ENCODE measurements at places on chromosomes 6 and 20. TPM values are rescaled to one million over a fixed set of nuclear protein-coding genes. Genes with fewer than 3 reads are reported as not detected.

GRCh38 chr6:33641144-33641543, 20.0 kb downstream of the ITPR3 start:
- DNase-seq = no peak

GRCh38 chr20:16930656-16931055, 182.5 kb downstream of the OTOR start:
- DNase-seq = no peak

DNA sequence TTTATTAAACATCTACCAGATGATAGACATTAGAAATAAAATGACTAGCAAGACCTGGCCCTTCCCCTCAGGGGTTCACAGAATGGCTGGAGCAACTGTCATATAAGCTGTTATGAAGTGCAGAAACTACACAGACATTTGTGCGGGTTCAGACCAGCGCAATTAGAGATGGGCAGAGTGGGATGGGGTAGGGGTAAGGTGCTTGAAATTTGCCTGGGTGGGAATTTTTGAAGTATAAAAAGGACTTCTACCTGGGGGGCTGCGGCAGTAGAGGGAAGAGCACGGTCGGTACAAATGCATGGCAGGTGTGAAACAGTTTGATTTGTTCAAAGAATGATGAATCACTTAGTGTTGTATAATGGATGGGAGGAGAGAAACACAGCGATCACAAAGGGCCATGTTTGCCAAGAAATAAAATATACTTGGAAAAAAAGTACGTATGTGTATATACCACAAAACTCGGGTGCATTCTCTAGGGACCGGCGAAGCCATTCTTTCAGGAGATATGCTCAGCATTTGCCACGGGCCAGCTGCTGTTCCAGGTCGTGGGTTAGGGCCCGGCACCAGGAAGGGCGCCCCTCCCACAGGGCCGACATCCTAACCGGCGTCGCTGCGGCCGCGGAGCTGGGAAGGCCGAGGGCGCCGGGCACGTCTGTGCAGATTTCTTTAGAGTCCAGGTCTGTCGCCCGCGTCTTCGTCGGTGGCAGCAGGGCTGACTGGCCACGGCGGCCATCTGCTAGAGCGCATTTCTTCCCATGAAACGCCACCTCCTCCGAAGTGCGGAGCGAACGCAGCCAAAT, 809 bp upstream of the NOL7 start:
- peak; percentile 34 for DNase-seq

Gene GPX5
- total RNA-seq = not detected

Gene FAM217B
- total RNA-seq = 6.2 TPM

GRCh38 chr6:16649241-16649640, 112.0 kb downstream of the ATXN1 start:
- no peak for DNase-seq

GRCh38 chr6:46128476-46128875, 1.3 kb upstream of the ENPP4 start:
- no peak for DNase-seq

Gene PAK5
- 0.30 TPM for total RNA-seq

DNA sequence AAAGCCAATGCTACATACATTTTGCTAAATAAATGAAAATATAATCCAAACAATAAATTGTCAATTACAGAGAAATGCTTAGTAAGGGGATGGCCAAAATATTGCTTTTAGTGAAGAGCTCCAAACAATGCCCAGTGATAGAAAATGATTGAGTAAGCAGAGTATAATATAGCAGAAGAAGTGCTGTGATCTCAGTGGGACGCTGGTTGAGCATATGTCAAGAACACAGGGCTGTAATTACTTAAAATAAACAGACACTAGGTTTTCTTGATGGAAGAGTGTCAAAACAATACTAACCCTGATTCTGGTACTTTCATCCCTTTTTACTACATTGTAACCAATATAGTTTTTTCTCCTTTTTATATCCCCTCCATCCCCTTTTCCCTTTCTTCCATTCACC, 150.3 kb downstream of the GRIK2 start:
- no peak for DNase-seq

- no peak for DNase-seq
These were observed 19.7 kb downstream of the TIAM2 start for GRCh38 chr6:155014670-155015300.

Gene GRIK2
- 3.7 TPM for total RNA-seq

Gene TSPO2
- 0.79 TPM for total RNA-seq

Gene TMEM200A
- 9.3 TPM for total RNA-seq

DNA sequence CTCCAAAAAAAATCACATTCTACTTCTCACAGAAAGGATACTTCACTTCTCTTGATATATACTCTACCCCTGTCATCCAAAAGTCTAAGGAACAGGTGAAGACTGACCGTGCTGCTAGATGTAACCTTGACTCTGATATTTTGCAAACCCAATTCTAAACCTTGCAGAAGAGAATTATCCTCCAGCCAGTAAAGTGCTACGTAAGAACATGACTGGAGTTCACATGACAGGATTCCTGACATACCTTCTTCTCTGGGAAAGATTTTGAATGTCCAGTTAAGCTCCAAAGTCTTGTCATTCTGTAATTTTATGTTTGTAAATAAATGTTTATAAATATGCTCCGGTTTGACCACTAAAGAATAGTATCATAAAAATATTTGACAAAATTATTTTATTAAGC, 35.8 kb downstream of the BTBD9 start:
- no peak for DNase-seq

Gene FNDC1
- total RNA-seq = 59.6 TPM

Gene SIRPA
- 16.4 TPM for total RNA-seq

DNA sequence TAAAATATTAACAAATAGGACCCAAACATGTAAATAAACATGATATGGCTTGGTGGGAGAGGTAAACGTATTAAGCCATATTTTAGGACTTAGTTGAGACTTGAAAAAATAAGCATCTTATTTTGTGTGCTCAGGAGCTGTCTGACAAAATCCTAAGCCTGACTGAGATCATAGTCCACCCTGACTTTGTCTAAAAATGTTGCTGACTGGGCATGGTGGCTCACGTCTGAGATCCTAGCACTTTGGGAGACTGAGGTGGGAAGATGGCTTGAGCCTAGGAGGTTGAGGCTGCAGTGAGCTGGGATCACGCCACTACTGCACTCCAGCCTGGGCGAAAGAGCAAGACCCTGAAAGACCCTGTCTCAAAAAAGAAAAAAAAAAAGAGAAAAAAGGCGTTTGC, 52.1 kb downstream of the AIG1 start:
- no peak for DNase-seq

Gene NMBR
- total RNA-seq = not detected

- DNase-seq = no peak
These were observed 40.5 kb upstream of the ZNF831 start for GRCh38 chr20:59123011-59123677.

GRCh38 chr6:88251301-88251700, 85.2 kb upstream of the CNR1 start:
- no peak for DNase-seq

- DNase-seq = no peak
These were observed 253.6 kb upstream of the EXOC2 start for GRCh38 chr6:946546-946945.

Gene IL17F
- not detected for total RNA-seq

GRCh38 chr6:168438783-168439520, 2.0 kb upstream of the SMOC2 start:
- peak; percentile 56 for DNase-seq

GRCh38 chr6:169669889-169670288, 31.9 kb downstream of the WDR27 start:
- DNase-seq = no peak
